ENCODE measurements at places on chromosomes 5 and 9. TPM values are rescaled to one million over a fixed set of nuclear protein-coding genes. Genes with fewer than 3 reads are reported as not detected.

The RASEF gene
- total RNA-seq = 6.9 TPM

The PKD2L2 gene
- not detected for total RNA-seq

The IL33 gene
- total RNA-seq = not detected

The SLC34A1 gene
- total RNA-seq = not detected

The MSMP gene
- total RNA-seq = not detected

All from MCF 10A (cell line).